ENCODE measurements at places on chromosomes 4 and X.

DNA sequence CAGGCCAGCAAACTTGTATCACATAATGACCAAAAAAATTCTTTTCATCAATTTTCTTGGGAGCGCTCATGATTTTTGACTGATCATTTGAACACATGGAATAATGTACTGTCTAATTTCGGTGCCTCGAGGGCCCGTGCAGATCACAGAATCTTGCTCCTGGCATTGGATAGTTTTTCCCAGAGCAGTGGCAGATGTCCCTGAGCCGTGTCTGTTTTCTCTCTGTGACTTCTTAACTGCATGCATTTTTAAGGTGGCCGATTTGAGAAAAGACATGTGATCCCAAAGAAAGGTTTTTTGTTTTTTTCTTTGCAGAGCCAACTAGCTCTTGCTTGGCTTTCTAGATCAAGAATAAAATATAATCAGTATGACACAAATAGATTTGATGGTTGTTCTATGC lies 19.7 kb downstream of the GPRIN3 start:
- no peak for DNase-seq

DNA sequence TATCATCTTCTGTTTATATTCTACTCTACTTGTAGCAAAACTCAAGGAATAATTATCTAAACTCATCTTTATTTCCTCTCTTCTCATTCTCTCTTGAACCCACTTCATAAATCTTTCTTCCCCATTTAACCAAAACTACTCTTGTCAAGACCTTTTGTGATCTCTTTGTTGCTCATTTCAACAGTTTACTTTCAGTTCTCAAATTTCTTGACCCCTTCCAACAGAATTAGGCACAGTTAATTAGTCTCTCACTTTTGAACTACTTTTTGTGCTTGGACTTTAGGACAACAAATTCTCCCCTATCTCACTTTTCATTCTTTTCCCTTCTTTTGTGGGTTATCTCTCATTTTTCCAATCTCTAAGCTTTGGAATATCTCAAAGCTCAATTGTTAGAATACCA lies 27.4 kb upstream of the CAMK2D start:
- DNase-seq = no peak

- peak; percentile 15 for DNase-seq
Measured at GRCh38 chr4:52983563-52984303, 121.6 kb downstream of the RASL11B start.

DNA sequence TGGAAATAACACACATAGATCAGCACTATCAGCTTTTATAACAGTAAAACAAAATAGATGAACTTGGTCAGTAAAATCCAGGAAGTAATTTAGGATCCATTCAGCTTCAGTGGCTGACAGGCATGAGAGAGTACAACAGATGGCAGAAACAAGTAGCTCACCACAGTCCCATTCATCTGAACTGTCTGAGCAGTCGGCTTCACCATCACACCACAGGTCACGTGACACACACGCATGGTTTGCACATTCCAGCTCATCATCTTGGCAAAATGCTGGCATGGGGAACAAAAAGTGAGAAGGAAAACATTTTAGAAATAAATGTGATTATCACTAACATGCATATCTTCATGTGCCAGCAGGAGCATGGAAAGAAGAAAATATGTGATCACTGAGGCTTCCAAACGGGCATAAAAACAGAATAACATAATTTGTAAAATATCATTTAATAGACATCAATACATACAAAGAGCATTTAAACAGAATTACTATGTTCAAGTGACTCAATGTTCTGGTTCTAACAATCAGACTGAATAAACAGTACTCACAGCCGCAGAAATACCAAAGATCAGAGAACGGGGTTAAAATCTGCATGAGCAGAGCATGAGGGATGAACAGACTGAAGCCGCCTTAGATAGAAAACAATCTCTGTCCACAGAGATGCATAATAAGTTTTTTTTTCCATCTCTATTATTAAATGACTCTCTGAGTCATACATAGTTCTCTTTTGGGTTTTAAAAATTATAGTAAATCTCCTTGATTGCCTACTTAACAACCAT lies 158.1 kb downstream of the ATP10D start:
- no peak for DNase-seq

GRCh38 chr4:185502386-185502785 lies 30.9 kb upstream of the CCDC110 start:
- DNase-seq = no peak

DNA sequence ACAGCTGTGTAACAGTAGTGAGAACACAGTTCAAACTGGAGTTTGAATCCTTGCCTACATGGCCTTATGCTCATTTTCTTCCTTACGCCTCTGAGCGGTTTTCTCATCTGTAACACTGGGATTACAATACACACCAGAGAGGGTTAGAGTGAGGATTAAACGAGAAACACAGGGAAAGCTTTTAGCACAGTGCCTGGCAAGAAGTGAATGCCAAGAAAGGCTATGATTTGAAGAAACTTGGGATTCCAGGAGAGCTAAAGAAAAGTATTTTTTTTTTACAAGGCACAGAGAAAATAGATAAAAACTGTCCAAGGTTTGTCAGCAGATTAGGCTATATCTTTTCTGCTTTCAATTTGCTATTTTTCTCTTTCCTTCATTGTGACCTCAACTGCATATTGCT lies 246.4 kb downstream of the FBXW7 start:
- DNase-seq = no peak

DNA sequence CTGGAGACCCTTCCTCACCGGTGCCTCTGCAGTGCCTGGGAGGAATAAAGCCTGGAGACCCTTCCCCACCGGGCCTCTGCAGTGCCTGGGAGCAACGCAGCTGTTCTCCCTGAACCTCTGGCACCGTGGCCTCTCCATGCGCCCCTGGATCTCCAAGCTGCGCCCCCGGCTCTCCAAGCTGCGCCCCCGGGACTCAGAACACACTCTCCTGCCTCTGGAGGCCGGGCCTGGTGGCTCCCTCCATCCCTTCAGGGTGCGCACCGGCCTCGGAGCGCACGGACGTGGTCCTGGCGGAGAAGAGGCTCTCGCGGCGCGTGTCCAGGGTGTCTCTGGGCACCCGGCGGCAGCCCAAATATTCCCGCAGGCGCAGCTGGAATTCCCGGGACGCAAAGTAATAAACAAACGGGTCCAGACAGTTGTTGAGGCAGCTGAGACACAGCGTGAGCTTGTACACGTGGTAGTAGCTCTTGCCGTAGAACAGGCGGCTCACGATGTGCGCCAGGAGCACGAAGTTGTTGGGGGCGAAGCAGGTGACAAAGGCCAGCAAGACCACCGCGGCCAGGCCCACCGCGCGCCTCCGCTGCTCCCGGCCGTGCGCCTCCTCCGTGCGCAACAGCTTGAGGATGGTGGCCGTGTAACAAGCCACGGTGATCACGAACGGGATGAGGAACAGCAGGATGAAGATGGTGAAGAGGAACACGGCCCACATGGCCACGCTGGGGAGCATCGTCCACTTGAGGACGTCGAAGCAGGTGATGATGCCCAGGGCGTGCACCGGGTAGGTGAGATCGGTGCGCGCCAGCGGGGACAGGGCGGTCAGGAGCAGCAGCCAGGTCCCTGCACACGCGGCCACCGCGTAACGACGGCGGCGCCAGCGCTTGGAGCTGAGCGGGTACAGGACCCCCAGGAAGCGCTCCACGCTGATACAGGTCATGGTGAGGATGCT lies 12.8 kb upstream of the ASMTL start:
- no peak for DNase-seq

- DNase-seq = no peak
Measured at GRCh38 chr4:67909905-67910584, 26.2 kb upstream of the TMPRSS11D start.

GRCh38 chrX:113741744-113742143 lies 842.1 kb upstream of the HTR2C start:
- no peak for DNase-seq

DNA sequence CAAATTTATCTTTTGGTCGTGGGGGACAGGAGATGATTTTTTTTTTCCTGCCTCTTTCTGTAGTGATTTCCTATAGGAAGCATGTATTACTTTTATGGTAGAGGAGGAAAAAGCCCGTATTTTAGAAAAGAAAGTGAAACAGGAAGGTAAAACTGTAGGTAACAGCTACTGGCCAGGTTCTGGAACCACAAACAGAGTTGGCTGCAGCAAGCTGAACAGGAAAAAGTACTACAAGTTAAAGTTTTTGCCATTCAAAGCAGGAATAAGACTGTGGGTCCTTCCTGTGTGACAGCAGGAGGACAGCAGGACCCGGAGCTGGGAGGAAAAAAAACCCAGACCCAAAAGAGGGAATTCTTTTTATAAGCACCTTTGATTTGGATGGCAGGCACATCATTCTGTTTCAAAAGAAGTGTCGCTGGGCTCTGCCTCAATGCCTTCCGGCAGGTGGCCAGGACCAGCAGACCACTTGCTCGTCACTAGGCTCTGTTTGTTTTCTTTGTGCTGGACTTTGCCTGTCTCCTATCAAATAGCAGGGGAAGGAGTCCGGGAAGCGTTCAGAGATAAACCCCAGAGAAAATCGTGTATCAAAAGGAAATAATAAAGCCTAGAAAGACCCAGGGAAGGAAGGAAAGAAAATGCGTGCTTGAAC lies 277.9 kb downstream of the ADGRA3 start:
- no peak for DNase-seq

GRCh38 chr4:26719954-26720552 lies 136.2 kb downstream of the TBC1D19 start:
- no peak for DNase-seq

DNA sequence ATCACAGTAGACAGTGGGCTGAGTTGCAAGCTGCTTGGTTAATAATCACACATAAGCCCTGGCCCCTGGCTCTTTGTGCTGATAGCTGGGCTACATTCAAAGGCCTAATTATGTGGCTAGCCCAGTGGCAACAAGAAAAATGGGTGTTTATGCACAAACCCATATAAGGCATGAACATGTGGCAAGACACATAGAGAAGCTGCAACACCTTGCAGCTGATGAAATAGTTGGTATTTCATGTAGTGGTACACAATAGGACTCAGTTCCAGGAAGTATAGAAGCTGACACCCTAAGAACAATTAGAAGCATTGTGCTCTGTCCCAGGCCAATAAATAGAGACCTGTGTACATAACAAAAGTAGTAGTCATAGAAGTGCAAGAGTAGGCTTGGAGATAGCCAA lies 14.6 kb upstream of the ZNF630 start:
- DNase-seq = no peak

DNA sequence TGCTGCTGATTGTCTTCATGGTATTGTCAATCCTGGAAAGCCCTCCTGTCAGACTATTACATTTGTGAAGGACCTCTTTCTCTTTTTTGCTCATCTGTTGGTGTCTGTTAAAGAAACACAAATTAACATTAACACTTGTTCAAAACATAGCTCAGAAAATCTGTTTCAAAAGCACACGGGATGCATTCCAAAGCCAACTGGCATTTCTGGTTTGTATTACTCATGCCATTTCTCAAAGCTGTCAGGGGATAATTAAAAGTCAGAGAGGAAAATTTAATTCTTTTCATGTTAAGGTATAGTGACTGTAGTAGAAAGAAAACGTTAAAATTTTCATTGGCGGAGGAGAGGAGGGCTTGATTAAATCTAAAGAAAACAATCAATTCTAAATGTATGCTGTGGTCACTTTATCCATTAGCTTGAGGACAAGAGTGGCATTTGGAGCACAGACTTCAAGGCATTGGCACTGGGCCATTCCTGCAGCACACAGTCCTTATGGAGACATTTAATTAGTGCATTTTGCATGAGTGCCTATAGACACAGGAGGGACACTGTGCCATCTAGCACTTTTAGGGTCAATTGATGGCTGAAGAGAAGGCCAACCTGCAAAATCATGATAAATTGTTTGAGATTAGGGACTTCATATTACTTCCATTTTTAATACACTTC lies 21.2 kb upstream of the GLRA2 start:
- DNase-seq = no peak

GRCh38 chr4:165864271-165864670 lies 8.8 kb upstream of the TLL1 start:
- no peak for DNase-seq

DNA sequence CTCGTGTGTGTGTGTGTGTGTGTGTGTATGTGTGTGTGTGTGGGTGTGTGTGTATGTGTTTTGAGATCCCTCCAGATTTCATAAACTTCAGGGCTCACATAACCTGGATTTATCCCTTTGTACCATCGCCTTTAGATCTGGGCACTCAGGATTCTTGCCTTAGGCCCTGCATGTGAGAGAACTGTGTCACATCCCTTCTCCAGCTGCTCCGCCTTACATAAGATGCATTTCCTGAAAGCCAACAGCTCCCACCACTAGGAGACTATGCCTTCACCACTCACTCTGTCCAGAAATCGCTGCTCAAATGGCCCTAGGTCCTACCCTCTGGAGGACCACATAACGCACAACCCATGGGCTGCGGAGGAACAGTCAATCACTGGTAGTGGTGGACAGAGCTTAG lies 348.8 kb downstream of the CCSER1 start:
- no peak for DNase-seq

DNA sequence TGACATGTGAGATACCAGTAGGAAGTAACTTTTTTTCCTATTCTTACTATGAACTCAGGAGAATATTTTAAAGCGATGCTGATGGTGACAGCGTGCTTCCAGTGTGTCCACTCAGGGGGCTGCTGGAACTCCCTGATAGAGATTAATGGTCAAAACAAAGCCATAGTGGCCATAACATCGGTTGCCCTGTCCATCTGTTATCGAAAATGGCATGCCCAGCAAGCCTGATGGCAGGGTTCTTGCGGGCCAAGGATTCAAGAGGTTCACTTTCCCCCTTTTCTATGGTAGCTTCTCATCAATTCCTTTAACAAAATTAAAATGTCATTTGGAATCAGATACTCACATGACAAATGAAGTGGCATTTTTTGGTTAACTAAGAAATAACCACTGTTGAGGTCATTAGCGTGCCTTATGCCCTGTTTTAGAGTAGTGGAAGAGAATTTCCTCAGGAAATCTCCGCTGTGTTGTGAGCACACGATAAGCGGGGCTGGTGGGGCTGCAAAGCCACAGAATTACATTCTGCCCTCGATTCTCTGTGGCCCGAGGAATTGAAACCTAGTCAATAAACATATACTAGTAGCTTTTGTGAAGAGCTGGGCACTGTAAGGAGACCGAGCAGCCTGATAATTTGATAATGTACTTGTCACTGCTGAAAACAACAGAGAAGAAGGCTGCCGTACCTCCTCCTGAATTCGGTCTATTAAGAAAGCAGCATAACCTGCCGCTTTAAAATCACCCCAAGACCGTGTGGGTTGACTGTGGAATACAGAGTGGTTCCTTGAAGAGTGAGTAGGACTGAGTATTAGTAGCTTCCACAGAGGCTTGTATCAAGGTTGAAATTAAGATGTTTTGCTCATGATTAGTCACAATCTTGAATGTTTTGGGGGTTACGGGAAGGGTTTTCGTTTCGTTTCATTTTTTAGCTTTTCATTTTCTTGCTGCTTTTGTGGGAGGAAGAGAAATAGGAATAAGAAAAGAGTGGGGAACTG lies 46.7 kb downstream of the PTCHD1 start:
- no peak for DNase-seq
